Naive B cell (primary cell): ENCODE measurements at places on chromosomes 6 and 20.

DNA sequence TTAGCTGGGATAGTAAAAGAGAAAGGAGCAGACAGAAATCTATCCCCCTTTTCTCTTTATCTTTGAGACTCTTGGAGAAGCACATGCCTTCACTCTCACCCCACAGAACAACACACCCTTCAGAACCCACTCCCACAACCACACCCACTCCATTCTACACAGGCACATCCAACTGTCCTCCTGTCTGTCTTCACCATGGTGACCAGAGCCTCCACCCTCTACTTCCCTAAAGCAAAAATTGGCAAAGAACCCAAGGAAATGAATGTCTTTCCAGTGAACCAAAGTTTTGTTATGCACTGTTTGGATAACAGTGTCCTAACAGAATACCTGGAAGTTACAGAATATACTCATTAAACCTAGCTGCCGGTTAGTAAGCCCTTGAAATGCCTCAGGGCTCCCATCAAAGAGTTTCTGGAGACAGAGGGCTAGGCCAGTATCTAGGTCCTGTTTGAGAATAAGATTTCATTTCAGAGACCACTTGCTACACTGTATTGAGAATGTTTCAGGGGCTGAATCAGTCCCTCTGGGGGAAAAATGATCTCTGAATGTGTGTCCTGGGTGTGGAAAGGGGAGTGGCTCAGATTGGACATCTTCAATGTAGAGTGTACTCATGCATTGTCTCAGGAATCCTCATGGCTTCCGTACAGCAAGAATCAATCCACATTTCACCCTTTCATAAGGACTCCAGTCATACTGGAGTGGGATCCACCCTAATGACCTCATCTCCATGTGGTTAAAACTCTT is 101.1 kb downstream of the LY86 start:
- no peak for DNase-seq

DNA sequence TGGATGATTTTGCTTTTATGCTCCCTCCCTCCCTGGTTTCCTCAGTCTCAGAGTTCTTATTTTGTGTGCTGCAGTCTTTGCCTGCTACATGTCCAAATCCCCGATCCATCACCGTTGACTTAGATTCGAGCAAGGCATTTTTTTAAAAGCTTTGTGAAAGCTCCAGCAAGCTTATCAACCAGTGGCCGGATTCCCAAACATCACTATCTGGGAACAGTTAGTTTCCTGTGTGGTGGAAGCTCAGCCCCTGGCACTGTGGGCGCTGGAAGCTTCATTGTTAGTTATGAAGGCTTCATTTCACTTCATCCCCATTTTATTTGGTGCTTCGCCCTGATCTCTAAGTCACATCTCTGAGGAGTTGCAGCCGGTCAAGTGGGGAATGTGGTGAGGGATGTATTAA is 44.7 kb downstream of the DEK start:
- no peak for DNase-seq

DNA sequence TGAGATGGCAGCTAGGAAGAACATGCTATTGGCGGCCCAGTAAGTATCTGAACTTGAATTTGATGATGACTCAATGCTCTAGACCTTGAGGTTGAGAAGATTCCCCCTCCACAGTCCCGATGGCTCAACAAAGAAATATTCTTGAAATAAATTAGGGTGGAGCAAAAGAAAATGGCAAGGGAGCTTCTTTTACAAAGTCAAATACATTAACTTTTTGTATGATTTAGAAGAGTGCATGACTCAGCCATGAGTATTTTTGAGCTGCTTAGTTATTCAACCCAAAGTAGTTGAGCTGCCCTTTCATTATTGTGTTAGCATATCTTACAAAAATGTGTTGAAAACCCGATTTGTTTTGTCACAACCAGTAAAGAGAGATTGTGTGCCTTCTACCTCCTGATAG is 7.6 kb downstream of the TFAP2C start:
- DNase-seq, result no peak

GRCh38 chr6:11653028-11653583 is 115.6 kb downstream of the TMEM170B start:
- DNase-seq, result no peak

DNA sequence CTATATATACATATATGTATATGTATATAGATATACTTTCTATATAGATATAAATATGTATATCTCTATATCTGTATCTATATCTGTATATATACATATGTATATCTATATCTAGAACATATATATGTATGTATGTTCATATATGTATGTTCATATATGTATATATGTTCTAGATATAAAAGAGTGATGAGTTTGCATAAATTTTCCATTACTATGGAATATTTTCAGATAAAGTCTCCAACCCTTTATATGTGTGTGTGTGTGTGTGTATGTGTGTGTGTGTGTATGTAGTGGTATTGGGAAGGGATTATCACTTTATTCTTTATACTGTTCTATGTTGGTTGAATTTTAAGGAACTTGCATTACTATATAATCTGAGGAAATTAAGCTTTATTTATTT is 33.3 kb downstream of the SYNE1 start:
- no peak for DNase-seq

DNA sequence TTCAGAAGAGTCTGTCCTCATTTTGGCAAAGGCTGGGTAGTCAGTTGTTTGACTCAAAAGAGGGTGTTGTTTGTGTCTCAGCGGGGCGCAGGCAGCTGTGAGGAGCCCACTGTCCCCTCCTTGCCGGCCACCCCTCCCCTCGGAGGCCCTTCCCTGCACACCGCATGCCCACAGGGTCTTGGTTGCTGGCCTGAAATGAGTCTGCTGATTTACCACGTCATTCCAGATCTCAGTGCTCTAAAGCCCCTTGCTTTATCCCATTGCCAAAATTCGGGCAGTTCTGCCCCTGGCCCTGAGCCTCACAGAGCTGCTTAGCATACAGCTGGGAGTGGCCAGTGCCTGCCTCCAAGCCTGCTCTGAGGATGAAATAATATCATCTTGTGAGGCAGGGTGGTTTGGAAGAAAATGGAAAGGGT is 220.7 kb downstream of the UST start:
- DNase-seq, result no peak

DNA sequence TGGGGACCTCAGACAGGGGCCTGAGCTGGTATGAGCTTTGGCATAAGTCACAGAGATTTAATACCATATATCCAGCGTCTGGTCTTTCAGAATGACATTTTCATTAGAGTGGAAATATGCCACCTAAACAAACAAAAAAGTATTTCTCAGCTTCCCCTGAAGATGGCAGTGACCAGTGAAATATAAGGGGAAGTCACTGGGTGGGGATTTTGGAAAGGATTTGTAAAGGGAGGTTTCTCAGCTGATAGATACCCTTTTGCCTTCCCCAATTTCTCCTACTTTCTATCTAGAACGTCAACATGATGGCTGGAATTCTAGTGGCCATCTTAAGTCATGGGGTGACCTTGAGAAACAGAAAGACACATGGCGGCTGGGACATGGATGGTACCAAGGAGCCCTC is 137.7 kb upstream of the LRFN2 start:
- DNase-seq, result no peak

DNA sequence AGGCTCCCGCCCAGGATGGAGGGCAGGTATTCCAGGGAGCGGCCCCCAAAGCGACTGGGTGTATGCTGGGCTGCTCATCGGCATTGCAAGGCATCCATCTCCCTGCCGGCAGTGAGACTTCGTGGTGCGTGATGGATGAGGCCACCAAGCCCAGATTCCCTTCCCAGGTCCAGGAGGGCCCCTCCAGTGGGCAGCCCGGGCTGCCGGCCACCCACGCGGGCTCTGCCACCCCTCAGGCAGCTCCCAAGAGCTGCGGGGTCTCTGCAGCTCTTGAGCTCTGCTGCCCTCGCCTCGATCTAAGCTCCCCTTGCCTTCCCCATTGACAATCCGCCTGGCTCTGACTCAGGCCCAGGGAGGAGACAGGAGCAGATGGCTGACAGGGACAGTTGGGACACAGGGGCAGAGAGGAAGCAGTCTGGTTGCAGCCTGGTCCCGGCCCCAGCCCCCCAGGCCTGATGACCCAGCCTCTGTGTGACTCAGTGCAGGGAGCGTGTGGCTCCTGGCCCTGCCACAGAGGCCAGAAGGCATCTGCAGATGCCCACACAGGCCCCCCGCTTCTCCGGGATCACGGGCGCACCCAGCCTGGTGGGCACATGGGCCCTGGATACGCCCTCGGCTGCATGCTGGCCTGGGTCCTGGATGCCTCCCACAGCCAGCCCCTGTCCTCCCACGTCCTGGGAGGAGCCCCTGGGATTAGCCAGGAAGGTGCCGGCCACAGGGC is 33.0 kb downstream of the SLCO4A1 start:
- no peak for DNase-seq

GRCh38 chr20:57617079-57617795 is 3.0 kb downstream of the ZBP1 start:
- no peak for DNase-seq

DNA sequence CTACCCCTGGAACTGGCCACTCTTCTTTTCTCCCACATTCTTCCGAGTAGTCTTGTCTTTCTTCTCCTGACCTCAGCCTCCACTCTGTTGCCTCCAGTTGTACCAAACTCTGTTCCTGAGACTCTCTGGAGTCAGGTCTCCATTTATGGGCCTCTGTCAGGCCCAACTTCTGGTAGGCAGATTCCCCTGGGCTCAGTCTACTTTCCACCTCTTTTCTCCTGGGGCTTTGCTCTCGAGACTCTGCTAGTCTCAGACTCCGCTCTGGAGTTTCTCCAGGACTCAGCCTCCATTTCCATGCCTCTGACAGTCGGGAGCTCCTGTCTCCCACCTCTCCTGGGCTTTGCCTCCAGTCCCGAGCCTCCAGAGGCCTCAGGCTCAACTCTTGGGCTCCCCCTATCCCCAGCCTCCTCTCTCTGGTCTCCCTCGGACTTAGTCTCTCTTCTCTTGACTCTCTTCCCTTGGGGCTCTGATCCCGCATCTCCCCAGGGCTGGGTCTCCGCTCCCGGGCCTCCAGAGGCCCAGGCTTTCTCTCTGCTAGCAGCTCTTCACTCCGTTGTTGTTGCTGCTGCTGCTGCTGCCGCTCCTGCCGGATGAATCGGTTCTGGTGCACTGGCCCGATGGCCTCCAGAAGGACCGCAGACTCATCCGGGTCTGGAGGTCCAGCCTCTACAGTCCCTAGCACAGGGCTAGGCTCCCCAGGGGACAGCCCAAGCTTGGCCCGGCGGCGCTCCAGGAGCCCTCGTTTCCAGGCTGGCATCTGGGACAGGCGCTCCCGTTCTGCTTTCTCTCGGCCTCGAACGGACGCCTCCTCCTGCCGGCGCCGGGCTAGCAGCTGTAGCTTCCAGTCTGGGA is 1.1 kb downstream of the PPP1R18 start:
- DNase-seq, result no peak
